ENCODE measurements at places on chromosomes 13 and 19.

DNA sequence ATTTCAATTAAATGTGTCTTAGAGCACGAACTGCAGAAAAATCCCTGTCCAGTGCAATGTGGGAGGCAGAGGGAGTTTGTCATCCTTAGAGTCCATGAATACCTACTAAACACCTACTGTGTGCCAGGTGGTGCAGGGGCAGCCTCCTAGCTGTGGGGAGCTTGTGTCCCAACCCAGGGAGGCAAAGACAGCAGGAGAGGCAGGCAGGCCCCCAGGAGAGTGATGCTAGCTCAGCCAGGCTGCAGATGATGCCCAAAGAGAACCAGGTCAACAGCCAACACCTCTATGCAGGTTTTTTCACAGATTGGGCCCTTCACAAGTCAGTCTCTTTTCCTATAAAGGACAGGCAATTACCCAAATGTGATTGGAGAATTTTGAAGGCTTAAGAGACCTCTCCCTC lies 108.2 kb upstream of the UQCRFS1 start:
- no peak for DNase-seq

DNA sequence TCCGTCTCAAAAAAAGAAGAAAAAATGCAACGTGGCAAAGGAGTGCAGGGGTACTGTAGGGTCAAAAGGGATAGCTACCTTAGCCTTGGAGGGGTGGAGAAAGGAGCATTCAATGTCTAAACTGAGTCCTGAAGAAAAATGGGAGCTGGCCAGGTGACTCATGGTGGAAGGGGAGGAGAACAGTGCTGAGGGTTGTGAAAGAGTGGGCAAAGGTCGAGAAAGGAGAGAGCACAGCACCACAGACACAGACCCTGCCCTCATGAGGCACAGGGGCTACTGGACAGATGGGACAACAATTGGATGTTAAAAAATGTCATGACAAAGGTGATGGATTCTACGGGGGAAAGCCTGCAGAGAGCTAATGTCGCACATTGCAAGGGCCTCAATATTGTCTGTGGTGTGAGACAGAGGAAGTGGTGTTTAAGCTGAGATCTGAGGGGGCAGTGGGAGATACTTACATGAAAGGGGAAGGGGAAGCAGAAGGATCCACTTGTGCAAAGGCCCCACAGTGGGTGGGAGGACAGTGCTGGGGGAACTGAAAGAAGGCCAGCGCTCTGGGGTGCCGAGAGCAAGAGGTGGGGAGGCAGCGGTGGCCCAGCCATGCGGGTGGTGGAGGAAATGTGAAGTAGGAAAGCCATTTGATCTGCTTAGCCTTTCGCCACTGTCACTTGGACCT lies 42.9 kb upstream of the URAD start:
- DNase-seq = no peak

GRCh38 chr19:45468159-45468651 lies 409 bp downstream of the FOSB start:
- DNase-seq = no peak

DNA sequence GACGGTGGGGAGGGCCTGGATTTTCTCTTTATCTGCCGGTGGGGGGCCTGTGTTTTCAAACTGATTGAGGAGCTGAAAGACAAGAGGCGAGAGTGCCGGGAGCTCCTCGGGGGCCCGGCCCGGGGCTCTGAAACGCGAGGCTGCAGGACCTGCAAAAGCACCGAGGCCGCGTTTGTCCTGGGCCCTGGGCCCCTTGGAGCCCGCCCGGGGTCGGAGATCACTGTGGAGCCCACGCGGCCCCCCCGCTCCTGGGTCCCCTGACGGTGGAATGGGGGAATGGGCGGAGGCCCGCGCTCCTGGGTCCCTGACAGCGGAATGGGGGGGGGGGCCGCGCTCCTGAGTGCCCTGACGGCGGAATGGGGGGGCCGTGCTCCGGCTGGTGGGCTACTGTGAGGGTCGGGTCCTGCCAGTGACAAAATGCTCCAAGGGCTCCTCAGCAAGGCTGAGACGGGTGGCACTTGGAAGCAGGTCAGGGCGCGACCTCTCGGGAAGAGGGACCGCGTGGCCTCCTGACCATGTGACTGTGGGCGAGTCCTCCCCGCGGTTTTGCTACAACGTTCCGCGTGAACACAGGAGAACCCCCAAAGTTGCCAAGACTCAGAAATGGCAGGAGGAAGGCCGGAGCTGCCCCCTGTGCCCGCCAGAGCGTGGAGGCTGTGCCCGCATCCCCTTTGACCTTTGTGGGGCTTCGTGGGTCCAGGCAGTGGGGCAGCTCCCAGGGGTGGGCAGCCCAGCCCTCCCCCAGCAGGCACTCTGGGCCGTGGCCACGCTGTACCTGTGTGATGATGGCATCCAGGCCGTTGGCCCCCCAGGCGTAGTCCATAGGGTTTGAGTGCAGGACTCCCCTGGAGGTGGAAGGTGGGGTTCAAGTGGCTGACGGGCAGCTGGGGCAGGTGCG lies 9.5 kb downstream of the FGF22 start:
- DNase-seq = no peak

DNA sequence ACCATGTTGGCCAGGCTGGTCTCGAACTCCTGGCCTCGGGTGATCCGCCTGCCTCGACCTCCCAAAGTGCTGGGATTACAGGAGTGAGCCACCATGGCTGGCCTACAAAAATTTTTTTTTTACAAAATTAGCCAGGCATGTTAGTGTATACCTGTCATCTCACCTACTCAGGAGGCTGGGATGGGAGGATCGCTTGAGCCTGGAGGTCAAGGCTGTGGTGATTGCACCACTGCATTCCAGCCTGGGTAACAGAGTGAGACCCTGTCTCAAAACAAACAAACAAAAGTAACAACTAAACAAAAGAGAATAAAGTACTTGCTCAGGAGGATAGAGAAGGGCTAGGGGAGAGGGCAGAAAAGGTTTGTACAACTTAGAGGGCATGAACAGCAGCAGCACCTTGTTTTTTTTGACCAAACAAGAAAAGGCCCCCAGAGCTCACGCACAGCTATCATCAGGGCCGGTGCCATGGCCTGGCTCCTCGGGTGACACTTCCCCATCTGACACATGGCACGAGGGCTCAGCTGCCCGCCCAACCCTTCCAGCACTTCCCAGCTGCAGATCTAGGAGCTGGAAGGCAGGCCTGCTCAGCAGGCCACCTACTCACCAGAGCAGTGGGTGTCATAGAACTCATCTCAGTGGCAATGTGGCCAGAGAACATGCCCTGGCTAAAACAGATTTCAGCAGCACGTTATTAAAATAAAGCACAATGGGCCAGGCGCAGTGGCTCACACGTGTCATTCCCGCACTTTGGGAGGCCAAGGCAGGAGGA lies 8.6 kb upstream of the SLC7A9 start:
- no peak for DNase-seq

GRCh38 chr19:35901854-35902661 lies at the start of gene HCST:
HCST (plus strand) TSS chr19:35902529; CDS start chr19:35902594, 65 bp downstream.
- no peak for DNase-seq

DNA sequence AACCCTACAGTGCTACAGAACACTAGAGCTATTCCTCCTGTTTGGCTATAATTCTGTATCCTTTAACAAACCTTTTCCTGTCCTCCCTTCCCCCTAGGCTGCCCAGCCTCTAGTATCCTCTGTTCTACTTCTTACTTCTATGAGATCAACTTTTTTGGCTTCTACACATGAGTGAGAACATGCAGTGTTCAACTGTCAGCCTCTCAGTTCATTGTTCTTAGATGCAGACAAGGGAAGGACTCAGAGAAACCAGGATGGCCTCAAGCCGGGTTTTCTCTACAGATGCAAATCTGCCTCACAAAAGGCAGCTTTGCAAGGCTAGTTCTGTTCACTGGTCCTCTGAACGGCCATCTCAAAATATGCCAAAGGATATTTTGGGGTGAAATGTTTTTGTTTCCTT lies 18.4 kb downstream of the AMER2 start:
- DNase-seq = no peak

- no peak for DNase-seq
These were observed 3.2 kb downstream of the ATP4B start for GRCh38 chr13:113654591-113655345.

DNA sequence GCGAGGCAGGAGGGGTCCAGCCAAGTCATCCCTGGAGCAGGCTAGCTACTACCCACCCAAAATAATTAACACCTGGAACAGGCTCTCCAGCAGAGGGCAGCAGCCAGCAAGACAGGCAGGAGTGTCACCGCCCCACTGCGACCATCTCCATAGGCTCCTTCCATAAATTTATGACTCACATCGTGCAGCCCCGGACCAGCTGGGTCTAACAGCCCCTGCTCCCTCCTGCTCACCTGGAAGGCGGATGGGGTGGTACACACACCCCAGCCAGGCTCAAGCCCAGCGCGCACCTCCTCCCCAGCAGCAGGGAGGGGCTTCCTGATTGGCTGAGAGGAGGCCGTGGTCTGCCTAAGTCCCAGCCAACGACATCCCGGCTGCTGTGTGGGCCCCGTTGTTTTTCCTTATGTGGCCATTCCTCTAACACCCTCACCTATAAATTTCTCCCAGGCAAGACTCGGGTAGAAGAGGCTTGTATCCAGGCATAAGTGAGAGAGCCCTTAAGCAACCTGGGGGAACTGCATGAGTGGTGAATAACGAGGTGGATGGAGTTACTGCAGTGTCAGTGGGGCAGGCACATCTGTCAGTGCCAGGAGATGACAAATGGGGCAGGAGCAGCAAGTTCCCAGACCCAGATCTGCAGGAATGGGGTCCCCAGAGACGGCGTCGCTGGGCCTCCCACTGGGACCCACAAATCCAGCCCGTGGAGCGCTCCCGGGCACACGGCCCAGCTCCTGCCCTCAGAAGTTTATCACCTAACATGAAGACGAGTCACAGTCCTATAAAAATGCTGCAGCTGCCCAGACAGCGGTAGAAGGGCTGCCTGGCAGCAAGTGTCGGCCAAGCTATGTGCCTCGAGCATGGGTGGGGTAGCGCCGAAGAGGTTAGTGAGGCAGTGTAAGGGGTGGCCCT lies 43.1 kb downstream of the CEBPG start:
- DNase-seq = no peak

DNA sequence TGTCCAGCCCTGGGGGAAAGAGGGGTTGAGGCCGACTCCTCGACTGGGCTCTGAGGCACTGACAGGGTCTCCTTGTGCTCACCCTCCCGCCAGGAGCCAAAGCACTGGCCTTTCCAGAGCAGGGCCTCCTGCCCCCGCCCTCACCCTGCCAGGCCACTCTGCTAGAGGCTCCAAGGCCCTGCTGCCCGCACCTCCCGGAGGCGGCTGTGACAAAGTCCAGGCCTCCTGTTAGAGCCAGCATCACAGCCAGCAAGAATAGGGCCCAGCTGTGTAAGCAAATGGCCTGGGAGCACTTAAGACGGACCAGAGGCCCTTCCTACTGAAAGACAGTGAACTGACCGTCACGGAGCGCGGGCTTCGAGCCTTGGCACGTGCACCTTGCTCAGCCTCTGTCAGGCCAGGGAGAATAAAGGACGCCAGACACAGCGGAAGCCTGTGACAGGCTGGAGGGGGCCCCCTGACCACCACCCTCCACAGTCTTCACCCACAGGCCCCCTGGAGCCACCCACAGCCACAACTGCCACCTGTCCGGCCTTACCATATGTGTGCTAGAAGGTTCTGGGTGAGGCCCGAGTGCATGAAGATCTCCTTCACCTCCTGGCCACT lies 50.9 kb downstream of the EPS15L1 start:
- DNase-seq = no peak

DNA sequence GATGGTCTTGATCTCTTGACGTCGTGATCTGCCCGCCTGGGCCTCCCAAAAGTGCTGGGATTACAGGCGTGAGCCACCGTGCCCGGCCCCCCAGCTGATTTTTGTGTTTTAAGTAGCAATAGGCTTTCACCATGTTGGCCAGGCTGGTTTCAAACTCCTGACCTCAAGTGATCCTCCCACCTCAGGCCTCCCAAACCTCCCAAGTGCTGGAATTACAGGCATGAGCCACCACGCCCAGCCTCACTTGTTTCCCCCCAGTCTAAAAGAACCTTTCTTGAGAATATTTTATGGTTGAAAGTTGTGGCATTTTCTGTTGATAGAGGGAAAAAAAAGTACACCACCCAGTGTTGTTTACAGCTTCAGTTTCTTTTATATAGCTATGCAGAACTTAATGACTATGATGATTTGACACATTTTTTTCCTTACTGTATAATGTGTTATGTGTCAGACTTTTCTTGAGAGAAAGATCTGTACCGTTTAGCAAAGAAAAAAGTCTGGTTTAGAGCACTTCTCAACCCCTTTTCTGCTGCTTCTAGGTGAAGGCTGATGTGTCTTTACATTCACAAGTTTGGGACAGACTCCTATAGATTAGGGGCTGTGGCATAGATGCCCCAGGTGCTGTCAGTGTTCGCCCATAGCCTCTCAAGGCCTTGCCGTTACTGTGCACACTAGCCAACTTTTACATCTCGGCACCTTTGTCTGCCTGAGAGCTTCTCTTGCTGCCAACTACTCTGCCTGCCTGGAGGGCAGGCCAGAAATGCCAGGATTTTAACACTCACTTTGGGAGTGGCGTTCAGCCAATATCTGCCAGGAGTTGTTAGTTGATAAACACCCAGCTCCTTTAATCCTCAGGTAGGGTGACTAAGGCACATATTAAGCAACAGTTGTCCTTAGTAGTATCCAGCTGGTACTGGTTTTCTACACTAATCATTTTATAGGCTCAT lies 33.0 kb downstream of the KCTD4 start:
- no peak for DNase-seq
